ENCODE measurements at places on chromosomes 12 and 14. TPM values are rescaled to one million over a fixed set of nuclear protein-coding genes. Genes with fewer than 3 reads are reported as not detected.

Gene SMIM41
- polyA plus RNA-seq, result 0.19 TPM

Gene ESYT1
- 87.0 TPM for polyA plus RNA-seq

Gene A2ML1
- 0.15 TPM for polyA plus RNA-seq

Gene CCDC198
- 0.49 TPM for polyA plus RNA-seq

- DNase-seq, result peak; percentile 59
Observed at GRCh38 chr14:80215756-80216581, 4.7 kb upstream of the DIO2 start.

- no peak for DNase-seq
Observed at GRCh38 chr12:63036216-63036973, 101.4 kb upstream of the PPM1H start.

GRCh38 chr14:23551266-23552028 lies at the start of gene ZFHX2:
Gene ZFHX2 (minus strand): TSS chr14:23551765. CDS start chr14:23535325, 16,440 bp downstream.
- peak; percentile 71 for DNase-seq

- DNase-seq, result no peak
Observed at GRCh38 chr12:111086947-111087700, 166.7 kb upstream of the MYL2 start.

DNA sequence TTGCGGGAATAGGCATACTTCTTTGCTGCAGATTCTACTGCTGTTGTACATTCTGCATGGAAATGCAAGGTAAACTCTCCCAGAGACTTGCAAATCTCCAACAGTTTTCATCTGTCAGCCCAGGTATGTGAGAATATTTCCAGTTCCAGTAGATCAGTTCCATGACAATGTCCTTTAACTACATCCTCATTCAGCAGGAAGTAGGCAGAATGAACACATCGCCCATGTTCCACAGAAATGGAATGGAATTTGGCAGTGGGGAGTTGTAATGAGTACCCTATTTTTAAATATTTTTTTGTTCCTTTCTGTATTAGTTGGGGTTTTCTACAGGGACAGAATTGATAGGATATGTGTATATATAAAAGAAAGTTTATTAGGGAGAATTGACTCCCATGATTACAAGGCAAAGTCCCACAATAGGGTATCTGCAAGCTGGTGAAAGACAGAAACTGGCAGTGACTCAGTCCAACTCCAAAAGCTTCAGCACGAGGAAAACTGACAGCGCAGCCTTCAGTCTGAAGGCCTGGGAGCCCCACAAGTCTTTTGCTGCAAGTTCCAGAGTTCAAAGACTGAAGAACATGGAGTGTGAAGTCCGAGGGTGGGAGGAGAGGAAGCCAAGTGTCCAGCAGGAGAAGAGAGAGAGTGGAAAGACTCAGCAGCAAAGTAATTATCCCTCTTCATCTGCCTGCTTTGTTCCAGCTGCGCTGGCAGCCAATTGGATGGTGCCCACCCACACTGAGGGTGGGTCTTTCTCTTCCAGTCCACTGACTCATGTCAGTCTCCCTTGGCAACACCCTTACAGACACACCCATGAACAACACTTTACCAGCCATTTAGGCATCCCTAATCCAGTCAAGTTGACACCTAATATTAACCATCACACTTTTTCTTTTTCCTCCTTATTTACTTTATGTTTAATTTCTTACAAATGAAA lies 110.4 kb upstream of the SCAF11 start:
- no peak for DNase-seq

DNA sequence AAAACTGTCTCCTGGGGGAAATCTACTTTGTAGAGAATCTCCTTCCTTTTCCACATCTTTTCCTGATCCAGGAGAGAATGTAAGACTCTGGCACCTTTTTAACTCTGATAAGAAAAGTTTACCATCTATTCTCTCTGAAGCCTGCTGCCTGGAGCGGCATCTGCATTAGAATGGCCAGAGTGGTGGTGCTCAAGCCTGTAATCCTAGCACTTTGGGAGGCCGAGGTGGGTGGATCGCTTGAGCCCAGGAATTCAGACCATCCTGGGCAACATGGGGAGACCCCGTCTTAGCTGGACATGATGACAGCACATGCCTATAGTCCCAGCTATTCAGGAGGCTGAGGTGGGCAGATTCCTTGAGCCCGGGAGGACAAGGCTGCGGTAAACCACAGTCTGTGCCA lies 1.4 kb upstream of the CHFR start:
- DNase-seq, result no peak
